ENCODE measurements at places on chromosomes 6 and 20.
A peak's percentile ranks its signal among the peaks of the same experiment; 100 is the strongest.

- peak; percentile 98 for DNase-seq
Observed at GRCh38 chr20:32155017-32155981, 45.8 kb downstream of the TM9SF4 start.

GRCh38 chr6:79305020-79305419 lies 70.5 kb upstream of the HMGN3 start:
- no peak for DNase-seq

DNA sequence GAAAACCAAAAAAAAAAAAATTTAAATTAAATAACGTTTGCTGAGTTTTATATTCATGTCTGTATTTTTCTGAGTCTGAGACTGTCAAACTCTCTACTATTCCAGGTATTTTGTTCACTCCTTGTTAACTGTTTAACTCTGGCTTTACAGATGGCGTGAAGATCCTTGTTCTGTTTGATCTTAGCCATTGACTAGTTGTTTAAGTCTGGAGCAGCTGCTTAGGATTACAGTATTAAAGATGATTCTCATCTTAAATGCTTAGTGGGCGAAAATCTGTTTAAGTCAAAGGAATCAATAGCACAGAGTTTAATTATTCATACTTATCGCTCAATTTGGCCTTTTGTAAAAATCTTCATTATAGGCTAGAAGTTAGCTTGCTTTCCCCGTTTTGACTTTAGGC lies 2.4 kb downstream of the PHACTR2 start:
- DNase-seq = no peak

DNA sequence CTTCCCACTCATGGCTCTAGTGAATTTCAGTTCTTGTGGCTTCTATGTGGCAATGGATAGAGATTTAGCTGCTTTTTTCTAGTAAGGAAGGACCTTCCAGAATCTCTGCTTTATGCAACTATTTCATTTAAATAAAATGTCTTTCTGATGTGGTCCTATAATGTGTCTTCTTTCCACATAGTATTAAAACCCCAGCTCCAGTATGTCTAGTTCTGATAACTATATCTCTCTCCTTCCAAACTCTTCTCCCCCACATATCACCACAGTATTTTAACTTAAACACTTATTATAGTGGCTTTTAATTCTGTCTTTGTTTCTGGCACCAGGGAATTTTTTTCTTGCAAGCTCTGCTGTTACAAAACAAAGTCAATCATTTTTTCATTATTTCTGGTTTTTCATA lies 40.6 kb upstream of the SUMO4 start:
- no peak for DNase-seq

DNA sequence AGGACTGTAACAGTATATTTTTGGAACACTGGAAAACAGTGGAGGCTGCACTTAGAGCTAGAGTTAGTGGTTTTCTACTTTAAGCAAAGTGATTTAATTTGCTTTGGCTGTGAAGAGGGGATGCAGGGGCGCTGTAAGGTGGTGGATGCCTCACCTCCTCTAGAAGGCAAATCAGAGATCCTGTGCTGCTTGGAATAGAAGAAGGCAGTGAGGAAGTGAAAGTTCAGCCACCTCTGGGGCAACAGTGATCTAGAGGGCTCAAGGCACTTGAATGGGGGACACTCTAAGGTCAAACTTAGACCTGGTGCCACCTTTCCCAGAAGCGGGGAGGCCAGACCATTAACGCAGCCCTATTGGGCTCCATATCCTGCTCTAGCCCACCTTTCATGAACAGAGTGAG lies 19.0 kb upstream of the SNRPB2 start:
- DNase-seq = no peak

GRCh38 chr6:105220186-105220585 lies 40.4 kb upstream of the POPDC3 start:
- no peak for DNase-seq

DNA sequence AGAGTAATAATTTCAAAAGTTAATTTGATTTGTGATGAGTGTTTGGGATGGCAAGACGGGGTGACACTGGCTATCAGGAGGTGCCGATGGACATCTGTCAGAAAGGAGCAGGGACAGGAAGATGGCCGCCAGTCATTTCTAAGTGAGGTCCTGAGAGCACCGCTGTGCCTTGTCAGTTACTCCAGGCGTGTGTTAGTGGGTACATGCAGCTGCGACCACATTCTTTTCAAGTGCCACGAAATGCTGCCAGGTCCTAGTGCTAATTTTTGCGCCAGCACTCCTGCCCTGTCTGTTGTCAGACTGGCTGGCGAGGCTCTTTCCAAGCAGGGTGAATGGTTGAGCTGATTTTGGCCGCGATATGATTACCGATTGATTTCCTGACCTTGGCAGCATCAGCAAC lies 64.6 kb upstream of the INSM1 start:
- no peak for DNase-seq

DNA sequence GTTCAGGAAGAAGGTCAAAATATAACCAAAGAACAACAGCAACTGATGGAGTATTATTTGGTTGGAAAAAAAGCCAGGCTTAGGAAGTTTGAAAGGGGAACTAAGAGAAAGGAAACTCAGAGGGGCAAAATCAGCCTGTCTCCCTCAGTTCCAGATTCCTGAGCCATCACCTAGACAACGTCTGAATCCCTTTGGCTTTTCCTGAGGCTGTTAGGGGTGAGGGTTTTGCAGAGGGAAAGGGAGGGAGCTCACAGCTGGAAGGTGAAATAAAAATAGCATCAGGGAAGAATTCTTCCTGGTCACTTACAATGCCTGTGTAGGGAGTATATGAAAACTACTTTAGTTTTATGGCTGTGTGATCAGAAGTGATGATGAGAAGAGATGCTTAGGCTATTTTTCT lies 100.5 kb downstream of the SOBP start:
- no peak for DNase-seq

Data from A172 (cell line).